HepG2 (cell line): ENCODE measurements at places on chromosomes 7 and 10. TPM values are rescaled to one million over a fixed set of nuclear protein-coding genes. Genes with fewer than 3 reads are reported as not detected.

Gene SLC16A12
- total RNA-seq: 0.02 TPM in 1 of 2 replicates, not detected in the other

Gene SPAM1
- total RNA-seq: not detected in 2 replicates

Gene NODAL
- total RNA-seq: 0.24 TPM in 1 of 2 replicates, not detected in the other

Gene ZPBP
- not detected in 2 replicates for total RNA-seq

Gene GNG11
- not detected in 2 replicates for total RNA-seq

Gene HPSE2
- not detected in 2 replicates for total RNA-seq

Gene TFR2
- 12.5 and 36.9 TPM in 2 replicates for total RNA-seq

Gene MORN4
- total RNA-seq: 3.4 and 4.2 TPM in 2 replicates

Gene ITPRID1
- total RNA-seq: not detected in 2 replicates

Gene CDC14C
- 0.09 TPM in 1 of 2 replicates, not detected in the other for total RNA-seq

Gene CREB5
- total RNA-seq: 0.38 and 0.45 TPM in 2 replicates

Gene KCND2
- total RNA-seq: not detected in 2 replicates

Gene GRM3
- total RNA-seq: not detected in 2 replicates

Gene CYP3A5
- total RNA-seq: 1.7 and 5.7 TPM in 2 replicates

Gene ADIRF
- total RNA-seq: 0.40 and 0.44 TPM in 2 replicates

Gene CUBN
- 0.08 and 0.27 TPM in 2 replicates for total RNA-seq

Gene ADO
- 15.9 and 16.5 TPM in 2 replicates for total RNA-seq
